AG04449 (cell line): ENCODE measurements at places on chromosomes 4 and X.

GRCh38 chr4:138450546-138451275, 208.6 kb upstream of the SLC7A11 start:
- no peak for DNase-seq

DNA sequence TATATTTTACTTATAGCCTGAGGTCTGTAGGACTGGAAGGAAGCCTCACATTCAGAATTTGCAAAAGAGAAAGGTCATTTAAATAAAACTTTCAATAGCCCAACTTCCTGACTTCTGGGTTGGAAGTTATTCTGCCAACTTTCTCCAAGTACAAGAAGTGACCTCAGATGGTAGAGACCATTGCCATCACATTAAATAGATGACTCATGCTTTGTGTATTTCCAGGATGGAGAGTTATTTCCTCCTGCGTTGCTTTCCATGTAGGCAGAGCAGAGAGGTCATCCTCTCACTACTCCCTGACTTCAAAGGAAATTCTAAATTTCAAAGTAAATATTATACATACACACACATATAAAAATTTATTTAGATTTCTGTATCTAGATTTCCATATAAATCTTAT, 73.0 kb upstream of the NR3C2 start:
- no peak for DNase-seq

DNA sequence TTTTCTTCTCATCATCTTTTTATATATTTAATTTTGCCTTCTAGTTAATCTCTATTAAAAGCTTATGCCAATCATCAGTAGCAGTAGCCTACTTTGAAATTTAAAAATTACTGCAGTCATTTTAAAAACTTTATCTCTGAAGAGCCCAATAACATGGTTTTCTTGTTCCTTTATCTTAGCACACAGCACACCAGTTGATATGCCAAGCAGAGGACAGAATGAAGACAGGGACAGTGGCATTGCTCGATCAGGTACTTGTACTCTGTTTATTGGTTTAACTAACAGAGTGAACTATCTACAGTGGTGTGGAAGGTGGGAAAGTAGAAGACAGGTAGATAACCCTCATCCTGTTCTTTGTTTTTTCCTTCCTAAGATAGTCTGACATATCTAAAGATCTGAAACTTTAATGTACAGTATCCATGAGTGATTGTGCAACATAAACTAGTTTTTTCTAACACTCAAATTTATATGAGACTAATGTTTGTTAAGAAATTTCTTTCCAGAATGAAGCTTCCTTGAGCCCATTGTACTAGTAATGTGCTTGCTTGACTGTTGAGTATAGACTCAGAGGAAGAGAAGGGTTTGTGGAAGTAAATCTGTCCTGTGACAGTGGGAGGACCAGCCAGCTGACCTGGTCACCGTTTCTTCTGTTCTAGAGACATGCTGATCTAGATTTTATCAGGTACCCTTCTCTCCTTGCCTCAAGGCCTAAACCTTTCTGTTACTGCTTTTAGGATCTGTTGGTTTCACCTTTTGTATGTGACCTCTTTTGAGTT, 66.6 kb downstream of the FNIP2 start:
- DNase-seq, result no peak

- DNase-seq, result no peak
These were observed 65.6 kb downstream of the CDKL5 start for GRCh38 chrX:18490806-18491555.

- peak; percentile 47 for DNase-seq
These were observed 329.2 kb downstream of the INPP4B start for GRCh38 chr4:142516686-142517526.

DNA sequence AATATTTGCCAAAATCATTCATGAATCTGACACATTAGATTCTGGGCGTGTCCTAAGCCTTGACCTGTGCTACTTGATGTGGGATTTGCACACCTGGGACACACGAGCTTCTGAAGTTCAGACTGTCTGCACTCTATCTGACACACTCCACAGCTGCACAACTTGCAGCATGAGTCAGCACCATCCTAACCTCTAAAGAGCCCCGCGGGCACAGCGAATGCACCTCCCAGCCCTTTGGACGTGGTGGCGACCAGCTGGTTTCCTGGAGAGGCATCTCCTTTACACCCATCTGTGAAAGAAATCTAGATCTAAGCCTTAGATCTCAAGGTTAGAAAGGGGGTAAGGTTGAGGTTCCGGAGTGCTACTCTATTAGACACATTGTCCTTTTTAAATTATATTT, 69.2 kb downstream of the SORBS2 start:
- no peak for DNase-seq

GRCh38 chrX:78104447-78105176, 564 bp downstream of the PGK1 start:
- no peak for DNase-seq

GRCh38 chrX:330726-331150, 12.1 kb upstream of the GTPBP6 start:
- no peak for DNase-seq

DNA sequence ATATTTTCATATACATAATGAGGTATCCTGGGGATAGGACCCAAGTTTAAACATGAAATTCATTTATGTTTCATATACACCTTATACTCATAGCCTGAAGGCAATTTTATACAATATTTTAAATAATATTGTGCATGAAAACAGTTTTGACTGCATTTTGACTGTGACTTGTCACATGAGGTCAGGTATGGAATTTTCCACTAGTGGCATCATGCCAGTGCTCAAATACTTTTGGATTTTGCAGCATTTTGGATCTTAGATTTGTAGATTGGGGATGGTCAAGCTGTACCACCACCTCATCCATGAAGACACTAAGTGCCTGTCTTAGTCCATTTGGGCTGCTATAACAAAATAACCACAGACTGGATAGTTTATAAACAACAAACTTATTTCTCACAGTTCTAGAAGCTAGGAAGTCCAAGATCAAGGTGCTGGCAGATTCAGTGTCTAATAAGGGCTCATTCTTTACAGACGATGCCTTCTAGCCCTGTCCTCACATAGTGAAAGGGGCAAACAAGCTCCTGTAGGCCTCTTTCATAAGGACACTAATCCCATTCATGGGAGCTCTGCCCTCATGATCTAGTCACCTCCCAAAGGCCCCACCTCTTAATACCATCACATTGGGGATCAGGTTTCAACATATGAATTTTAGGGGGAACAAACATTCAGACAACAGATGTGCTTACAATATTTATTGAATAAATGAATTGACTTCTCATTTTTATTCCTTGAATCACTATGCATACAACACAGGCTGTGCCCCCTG, 9.4 kb downstream of the NUDT6 start:
- DNase-seq, result no peak

DNA sequence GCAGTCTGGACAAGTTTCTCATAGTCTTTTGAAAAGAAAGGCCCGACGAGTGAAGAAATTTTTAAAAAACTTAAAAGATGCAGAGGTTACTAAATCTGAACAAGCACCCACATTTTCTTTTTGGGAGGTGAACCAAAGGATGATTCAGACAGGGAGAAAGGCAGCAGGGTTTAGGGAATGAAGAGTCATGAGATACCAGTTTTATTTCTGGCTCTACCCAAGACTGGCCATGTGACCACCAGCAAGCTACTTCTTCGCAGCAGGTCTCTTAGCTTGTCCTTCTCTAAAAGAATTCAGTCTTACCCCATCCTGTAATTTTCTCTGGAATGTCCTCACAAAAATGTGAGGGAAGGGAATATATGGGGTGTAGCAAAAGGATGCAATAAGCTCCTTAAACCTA, 37.6 kb downstream of the AMOT start:
- DNase-seq, result no peak

DNA sequence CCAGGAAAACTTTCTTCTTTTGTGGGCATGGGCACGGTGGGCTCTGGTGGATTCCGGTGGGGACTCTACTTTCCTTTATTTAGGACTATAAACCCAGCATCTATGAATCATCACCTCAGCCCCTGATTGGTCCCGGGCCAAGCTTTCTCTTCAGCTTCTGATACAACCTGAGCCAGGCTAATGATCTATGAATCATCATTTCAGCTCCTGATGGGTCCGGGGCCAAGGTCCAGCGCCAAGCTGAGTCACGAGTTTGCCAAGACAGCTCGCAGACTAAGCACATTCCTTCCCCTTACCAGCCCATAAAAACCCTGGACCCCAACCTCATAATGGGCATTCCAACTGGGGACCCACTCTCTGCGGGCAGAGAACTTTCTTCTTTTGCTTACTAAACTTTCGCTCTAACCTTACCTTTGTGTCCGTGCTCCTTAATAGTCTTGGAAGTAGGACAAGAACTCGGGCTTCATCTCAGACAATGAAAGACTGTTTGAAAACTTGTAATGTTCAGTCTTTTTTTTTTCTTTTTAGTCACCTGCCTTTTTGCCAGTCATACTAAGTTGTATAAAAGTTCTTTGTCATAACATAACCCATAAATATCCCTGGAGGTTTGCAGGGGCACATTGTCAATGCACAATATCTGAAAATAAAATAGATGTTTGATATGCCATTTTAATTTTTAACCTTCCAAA, 904.9 kb upstream of the EPHA5 start:
- DNase-seq, result no peak

DNA sequence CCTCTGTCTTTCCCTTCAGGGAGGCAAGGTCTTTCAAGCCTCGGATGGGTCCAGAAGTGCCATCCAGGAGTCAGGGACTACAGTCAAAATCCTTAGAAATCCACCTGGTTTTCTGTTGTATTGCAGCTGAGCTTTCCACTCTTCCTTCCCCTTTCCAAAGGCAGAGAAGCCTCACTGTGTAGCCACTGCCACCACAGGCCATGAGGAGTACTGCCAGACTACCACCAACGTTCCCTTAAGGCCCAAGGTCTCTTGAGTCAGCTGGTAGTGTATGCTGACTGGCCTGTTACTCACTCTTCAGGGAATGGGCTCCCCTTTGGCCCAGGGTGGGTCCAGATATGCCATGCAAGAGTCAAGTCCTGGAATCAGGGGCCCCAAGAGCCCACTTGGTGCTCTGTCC, 1454.1 kb downstream of the PCDH19 start:
- no peak for DNase-seq

- DNase-seq, result peak; percentile 74
These were observed 273.1 kb downstream of the DCTD start for GRCh38 chr4:182643801-182644682.

GRCh38 chrX:132858018-132858417, 100.4 kb downstream of the HS6ST2 start:
- DNase-seq, result no peak

DNA sequence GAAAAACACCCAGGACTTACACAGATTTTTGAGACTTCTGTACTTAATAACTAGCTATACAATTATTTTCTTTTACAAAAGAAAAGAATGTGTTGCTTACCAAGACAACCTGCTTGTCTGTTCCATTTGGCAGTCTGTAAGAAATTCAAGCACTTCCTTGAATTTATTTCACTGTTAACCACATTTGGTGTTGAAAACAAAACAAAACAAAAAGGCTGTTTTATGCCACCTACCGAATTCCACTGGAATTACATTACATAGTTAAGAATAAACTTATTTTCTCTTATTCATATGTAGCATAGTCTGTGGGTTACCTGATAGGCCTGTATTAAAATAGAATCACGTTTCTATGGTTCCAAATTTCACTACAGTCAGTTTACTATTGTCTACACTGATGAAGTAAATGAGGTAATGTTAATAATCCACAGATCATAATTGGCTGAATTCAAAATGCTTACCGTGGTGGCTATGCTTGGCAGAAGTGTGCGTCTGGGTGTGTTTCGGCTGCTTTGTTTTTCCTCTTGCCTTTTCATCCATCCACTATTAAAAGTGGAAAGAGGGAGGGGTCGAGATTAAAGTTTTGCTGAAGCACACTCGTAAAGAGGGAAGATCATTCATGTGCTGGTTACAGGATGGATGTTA, at the start of gene TLR1:
TSS of gene TLR1 (minus strand) at position 138 of the 642 bp plus-strand sequence. CDS start 5,960 bp downstream, outside the sequence.
- peak; percentile 40 for DNase-seq

DNA sequence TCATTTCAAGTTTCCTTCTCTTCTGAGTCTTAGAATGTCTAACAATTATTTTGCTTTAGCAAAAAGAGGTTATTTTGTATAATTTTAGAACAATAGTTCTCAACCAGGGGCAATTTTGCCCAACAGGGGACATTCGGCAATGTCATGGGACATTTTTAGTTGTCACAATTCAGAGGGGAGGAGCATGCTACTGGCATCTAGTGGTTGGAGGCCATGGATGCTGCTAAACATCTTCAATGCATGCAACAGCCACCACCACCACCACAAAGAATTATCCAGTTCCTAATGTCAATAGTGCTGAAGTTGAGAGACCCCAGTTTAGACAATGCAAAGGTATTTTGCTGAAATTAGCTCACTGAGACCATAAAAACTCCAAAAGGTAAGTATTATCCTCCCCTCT, 122.5 kb downstream of the ARHGAP6 start:
- DNase-seq, result no peak

GRCh38 chr4:157172011-157172410, 48.5 kb upstream of the GRIA2 start:
- DNase-seq, result no peak

DNA sequence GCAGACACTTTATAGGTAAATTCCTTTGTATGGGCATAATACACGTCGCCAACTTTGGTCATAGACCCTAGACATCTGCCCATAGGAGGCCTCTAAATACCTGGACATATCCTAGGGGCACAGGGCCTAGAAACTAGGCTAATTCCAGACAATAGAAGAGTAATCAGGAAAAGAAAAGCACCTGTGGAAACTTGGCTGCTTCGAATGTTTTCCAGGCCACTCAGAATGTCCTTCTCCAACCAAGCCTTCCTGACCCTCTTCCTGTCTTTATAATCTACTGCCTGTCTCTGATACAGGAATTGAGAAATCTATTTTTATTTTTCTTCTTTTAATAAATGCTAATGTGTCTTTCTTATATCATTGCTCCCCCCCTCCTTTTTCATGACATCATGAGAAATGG, 493.1 kb downstream of the IL15 start:
- DNase-seq, result no peak

- no peak for DNase-seq
These were observed 91.7 kb downstream of the CORIN start for GRCh38 chr4:47746122-47746521.

DNA sequence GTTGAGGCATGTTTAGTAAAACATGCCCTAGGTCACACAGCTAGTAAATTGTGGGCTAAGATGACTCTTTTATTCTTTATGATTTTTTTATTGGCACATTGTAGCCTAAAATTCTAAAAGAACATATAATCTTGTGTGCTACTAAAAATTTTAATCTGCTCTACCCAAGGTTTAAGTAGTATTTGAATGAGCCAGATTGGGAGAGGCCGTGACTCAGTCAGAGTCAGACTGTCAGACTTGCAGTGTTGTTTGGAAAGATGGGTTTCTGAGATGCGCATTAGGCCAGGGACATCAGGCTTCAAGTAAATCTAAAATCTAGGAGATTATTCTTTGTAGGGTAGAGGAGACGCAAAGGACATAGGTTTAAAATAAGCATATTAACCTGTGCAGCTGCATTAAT, 30.7 kb upstream of the TMPRSS11E start:
- DNase-seq, result no peak

- DNase-seq, result no peak
These were observed 8.8 kb upstream of the ADH1C start for GRCh38 chr4:99361268-99361898.

DNA sequence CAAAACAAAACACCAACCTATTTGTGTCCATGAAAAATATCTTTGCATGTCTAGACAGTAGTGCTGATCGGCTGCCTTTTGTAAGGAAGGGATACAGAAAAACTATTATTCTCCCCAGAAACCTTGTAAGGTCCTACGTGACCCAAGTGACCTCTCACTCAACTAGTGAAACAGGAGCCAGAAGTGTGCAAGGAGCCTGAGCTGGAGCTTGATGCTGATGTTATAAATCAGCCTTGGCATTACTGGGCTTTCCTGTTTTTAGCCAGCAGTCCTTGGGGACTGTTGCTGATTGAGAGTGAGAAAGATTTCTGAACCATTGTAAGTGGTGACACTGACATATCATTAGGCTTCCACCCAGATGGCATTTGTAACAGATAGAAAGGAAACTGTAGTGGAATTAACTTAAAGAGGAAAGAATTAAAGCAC, 100.8 kb upstream of the LIMCH1 start:
- DNase-seq, result no peak

- no peak for DNase-seq
These were observed 531.8 kb downstream of the GLUD2 start for GRCh38 chrX:121579016-121579760.
